NCI-H774 (cell line): ENCODE measurements at places on chromosomes 1 and 21.

GRCh38 chr1:100474834-100475233 lies 63.1 kb upstream of the GPR88 start:
- no peak for DNase-seq

DNA sequence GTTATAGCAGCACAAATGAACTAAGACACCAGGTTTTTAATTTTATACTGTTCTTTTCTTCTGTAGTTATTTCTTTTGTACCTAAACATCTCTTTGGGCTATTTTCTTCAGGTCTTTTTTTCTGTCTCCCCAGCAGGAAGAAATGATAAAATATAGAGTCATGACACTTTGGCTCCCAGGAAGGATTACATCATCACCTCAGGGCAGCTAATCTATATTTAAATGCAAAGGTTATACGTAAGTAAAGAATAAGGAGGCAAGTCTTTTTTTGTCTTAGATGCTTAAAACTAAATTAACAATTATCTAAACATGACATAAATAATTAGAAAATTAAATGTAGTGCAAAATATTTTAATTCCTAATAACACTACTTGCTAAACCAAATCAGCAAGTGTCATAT lies 57.0 kb downstream of the WARS2 start:
- DNase-seq = no peak

DNA sequence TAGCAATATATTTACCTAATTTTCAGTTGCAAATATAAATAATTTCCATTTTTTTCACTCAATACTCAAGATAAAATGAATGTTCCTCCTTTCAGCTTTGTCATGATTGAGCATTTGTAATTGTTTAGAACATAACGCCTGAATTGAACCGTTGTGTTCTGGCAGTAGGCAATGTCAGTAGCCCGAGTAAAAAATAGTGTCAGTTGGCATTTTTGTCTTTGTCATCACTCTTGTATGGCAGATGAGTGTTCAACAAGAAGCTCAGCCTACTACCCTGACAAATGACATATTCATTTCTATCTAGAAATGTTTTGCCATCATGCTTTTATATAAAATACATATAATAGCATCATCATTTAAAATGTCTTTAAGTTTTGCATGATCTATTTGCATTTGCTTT lies 691.4 kb upstream of the NCAM2 start:
- no peak for DNase-seq

GRCh38 chr1:183957216-183957830 lies 80.2 kb downstream of the COLGALT2 start:
- DNase-seq = no peak

- DNase-seq = no peak
Observed at GRCh38 chr1:212656730-212657129, 42.9 kb downstream of the BATF3 start.

DNA sequence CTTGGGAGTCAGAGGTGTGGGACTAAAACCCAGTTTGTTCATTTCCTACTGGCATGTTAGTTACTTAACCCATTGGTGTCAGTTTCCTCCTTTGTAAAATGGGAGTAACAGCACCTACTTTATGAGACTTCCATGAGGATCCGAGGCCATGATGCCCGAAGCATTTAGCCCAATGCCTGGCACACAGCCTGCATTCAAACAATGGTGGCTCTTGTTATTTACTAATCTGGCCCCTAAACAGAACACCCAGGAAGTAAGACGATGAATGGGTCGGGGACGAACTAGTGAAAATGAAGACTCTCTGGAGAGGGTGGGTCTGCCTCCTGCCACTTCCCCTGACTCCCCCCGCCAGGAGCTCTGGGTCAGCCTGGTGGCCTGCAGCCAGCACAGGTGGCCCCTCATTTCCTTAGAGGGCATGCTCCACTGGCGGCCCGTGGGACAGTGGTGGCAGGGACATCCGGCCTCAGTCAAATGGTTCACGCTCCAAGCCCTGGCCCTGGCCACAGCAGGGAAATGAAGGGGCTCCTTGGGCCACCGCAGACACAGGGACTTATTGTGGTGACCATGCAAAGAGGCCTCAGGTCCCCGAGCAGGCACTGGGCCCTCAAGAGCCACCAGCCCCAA lies 9.5 kb upstream of the TAS1R2 start:
- DNase-seq = no peak
